A549 treated with AZD2906 at 1 μM for 4 hours (cell line): ENCODE measurements at places on chromosomes 11 and 22. TPM values are rescaled to one million over a fixed set of nuclear protein-coding genes. Genes with fewer than 3 reads are reported as not detected.

Gene PRR33
- total RNA-seq = not detected in 5 replicates

Gene TM7SF2
- total RNA-seq = 4.1 to 7.2 TPM (median 5.6 TPM) in 5 replicates

Gene IL17REL
- 0.02 to 0.08 TPM (median 0.04 TPM) in 5 replicates for total RNA-seq

Gene P2RY2
- 9.2 to 11.5 TPM (median 11.2 TPM) in 5 replicates for total RNA-seq

Gene PICALM
- 65.9 to 92.4 TPM (median 74.5 TPM) in 5 replicates for total RNA-seq

Gene KCTD14
- 1.2 to 2.0 TPM (median 1.4 TPM) in 5 replicates for total RNA-seq

Gene TUT1
- total RNA-seq = 12.8 to 17.8 TPM (median 17.0 TPM) in 5 replicates

Gene OR4X2
- not detected in 5 replicates for total RNA-seq

Gene APOL3
- total RNA-seq = 0.05 to 0.22 TPM (median 0.15 TPM) in 3 of 5 replicates, not detected in the others
